Esophagus squamous epithelium (tissue), 5 donors: ENCODE measurements at places on chromosomes 4 and X. TPM values are rescaled to one million over a fixed set of nuclear protein-coding genes. Genes with fewer than 3 reads are reported as not detected.
A peak's percentile ranks its signal among the peaks of the same experiment; 100 is the strongest.

The MAGEA2B gene
- total RNA-seq = not detected

The FAM184B gene
- 0.19 TPM for total RNA-seq

The SSX2 gene
- total RNA-seq = not detected

The ITM2A gene
- 16.9 TPM for total RNA-seq

The SPANXC gene
- total RNA-seq = not detected

DNA sequence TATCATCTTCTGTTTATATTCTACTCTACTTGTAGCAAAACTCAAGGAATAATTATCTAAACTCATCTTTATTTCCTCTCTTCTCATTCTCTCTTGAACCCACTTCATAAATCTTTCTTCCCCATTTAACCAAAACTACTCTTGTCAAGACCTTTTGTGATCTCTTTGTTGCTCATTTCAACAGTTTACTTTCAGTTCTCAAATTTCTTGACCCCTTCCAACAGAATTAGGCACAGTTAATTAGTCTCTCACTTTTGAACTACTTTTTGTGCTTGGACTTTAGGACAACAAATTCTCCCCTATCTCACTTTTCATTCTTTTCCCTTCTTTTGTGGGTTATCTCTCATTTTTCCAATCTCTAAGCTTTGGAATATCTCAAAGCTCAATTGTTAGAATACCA is 27.4 kb upstream of the CAMK2D start:
- DNase-seq = no peak
- H3K27me3 ChIP-seq = no peaks in the 10 kb centered on the region
- H3K4me1 ChIP-seq = peaks cover 6% of the 10 kb centered on the region
- H3K4me3 ChIP-seq = no peak overlapping the region
- H3K36me3 ChIP-seq = no peaks in the 10 kb centered on the region
- no peak overlapping the region for H3K27ac ChIP-seq

- H3K27ac ChIP-seq = no peak overlapping the region
- no peaks in the 10 kb centered on the region for H3K4me1 ChIP-seq
- DNase-seq = no peak
These were observed 231.5 kb upstream of the AGTR2 start for GRCh38 chrX:115939070-115939469.

GRCh38 chrX:107935200-107935599 is 47.0 kb downstream of the TEX13B start:
- H3K36me3 ChIP-seq = no peaks in the 10 kb centered on the region
- DNase-seq = no peak
- peak overlapping the region; percentile 56 for H3K4me3 ChIP-seq

DNA sequence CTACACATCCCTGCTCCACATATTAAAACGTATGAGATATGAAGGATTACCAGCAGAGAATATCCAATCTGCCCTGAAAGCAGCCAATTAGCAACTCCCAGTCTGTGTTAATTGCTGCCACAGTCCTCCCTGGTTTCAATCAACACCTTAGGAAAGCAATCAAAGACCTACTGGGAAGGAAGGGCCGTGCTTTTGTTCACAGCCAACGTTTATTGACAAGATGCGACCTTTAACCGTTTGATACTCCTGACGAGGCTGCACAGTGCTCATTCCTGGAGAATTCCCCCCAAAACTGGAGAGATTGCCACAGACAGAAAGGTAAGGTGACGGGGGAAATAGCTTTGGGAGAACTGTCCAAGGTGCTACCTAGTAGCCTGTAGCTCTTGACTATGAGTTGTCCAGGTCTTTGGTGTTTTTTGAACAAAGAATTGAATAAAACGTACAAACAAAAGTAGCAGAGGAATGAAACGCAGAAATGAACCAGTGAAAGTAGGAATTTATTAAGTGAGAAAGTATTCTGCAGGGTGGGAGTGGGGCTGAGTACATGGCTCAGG is 596.5 kb downstream of the NLGN4X start:
- H3K36me3 ChIP-seq = no peaks in the 10 kb centered on the region
- no peak for DNase-seq
- no peaks in the 10 kb centered on the region for H3K4me1 ChIP-seq
- no peak overlapping the region for H3K4me3 ChIP-seq
- H3K27ac ChIP-seq = no peak overlapping the region
- no peaks in the 10 kb centered on the region for H3K27me3 ChIP-seq

DNA sequence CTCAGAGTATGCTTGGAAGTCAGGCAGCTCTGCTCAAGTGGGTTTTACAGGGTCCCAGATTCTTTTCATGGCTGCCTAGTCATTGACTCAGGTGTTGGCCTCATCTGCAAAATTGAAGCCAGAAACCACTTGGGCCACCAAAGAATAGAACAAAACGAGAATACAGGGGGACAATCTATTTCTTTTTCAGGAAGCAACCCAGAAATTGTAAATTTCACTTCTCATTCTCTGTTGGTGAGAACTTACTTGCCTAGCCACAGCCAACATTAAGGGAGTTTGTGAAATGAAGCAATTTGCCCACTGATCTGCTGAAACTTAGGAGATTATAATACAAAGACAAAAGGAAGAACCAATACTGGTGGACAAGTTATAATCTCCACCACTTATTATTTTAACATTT is 8.6 kb upstream of the TKTL2 start:
- no peaks in the 10 kb centered on the region for H3K27me3 ChIP-seq
- H3K27ac ChIP-seq = no peak overlapping the region
- H3K4me1 ChIP-seq = no peaks in the 10 kb centered on the region
- no peak overlapping the region for H3K4me3 ChIP-seq
- DNase-seq = no peak
- no peaks in the 10 kb centered on the region for H3K36me3 ChIP-seq

DNA sequence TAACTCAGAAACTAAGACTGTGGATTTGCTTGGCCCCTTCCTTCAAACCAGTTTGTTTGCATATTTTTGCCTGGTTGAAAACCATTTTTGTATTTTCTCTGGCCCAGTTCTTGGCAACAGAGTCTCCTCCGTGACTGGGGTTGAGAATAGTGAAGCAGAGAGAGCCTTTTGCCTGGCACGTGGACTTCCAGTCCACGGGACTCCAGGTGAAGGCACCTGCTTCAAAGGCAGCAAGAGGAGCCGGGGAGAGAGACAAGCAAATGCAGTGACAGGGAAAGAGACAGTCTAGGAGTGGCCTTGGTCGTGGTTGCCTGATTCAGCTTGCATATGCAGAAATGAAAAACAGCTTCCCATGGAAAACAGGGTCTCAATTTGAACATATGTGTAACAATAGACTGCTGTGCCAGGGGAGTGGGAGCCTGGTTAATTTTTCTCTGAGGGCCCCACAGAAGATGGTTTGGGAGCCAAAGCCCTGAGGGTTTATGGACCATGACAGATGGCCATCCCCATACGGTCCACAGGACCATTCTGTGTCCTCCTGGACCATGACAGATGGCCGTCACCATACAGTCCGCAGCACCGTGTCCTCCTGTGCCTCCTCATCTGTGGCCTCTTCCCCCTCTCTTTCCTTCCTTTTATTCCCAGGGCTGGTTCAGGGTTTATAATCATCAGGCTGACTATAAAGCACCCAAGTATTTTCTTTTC is 272.2 kb upstream of the RASGEF1B start:
- DNase-seq = no peak
- no peaks in the 10 kb centered on the region for H3K27me3 ChIP-seq
- no peak overlapping the region for H3K27ac ChIP-seq
- H3K4me1 ChIP-seq = no peaks in the 10 kb centered on the region
